Activated CD4-positive, alpha-beta T cell treated with anti-CD3 and anti-CD28 coated beads for 36 hours (primary cell): ENCODE measurements at places on chromosomes 5 and 9.

GRCh38 chr5:79612667-79613198 lies 492 bp downstream of the TENT2 start:
- DNase-seq: no peak

DNA sequence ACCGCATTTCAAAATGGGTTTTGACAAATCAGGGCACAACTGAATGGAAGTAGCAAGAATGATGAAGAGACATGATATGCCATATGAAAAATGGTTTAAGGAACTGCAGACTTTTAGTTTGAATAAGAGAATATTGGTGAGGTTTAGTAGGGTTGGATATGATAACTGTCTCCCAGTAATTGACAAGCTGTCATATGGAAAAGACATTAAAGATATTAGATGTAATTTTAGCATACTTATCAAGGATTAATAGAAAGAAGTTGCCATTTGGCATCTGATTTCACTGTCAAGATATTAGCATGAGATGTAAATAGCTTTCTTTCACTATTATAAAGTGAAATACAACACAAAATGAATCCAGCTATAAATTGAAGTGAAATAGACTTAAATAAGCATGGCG lies 169.0 kb upstream of the MPDZ start:
- DNase-seq: no peak

DNA sequence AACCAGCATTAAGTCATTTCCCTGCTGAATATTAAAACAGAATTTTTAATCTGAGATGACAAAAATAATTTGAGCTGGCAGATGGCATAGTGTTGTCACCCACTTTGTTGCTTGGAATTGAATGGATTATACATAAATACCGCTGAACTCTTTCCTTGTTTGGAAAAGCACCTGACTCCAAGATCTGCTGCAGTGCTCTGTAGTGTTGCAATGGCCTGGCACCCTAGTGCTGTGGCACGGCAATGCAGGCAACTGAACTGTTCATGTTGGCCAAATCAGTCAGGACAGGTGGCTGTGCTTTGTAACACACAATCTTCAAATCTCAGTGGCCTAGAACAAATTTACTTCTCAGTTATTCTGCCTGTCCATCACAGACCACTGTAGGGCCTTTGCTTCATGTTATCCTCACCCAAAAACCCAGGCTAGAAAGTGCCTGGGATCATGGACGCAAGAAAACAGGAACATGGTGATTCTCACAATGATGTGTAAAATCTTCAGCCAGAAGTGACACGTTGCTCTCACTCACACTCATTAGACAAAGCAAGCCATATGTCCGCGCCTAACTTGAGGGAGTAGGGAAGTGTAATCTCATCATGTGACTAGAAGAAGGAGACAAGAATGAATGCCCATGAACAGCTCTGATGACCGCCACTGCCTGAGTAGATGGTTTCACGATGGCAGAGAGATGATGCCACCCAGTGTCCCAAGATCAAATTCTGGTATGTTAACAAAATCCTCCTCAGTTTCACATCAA lies 191.9 kb upstream of the PUM3 start:
- no peak for DNase-seq

GRCh38 chr9:80501635-80502034 lies 929.9 kb downstream of the TLE4 start:
- DNase-seq: no peak

DNA sequence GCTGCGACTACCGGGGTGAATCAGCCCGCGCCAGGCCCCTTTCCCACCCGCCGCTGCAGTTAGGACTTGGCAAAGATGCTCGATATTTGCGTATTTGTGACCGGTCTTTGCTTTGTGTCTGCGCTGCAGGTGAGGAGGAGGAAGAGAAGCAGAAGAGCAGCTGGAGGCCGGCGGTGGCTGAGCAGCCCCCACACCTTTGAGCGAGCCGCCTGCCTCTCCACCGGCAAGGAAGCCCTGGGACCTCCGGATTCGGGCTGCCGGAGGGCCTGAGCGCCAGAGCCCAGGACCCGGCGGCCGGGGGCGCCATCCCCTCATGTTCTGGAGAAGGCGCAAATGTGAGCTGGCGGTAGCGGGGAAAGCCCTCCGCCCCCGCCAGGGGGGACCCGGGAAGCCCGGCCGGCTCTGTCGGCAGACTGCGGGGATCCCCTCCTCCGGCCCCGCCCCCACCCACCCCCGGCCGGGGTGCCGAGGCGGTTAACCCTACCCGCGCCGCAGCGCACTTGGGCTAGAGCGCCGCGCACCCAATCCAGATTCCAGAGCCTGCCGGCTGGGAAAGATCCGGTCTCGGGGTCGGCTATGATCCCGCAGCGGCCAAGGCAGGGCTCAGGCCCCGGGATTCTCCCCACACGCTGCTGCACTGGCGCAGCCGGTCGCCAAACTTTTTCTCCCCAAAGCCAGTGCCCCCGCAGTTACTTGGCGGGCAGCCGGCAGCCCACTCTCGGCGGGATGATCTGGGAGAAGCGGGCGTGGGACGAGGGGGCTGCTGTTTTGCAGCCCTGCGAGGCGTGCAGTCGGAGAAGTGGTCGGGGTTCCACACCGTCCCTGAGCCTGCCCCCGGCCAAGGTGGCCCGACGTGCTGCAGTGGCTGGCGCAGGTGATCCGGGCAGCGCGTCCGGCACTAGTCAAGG lies 800 bp upstream of the KCNN2 start:
- DNase-seq: peak; percentile 51

GRCh38 chr5:40410231-40410861 lies 269.4 kb upstream of the PTGER4 start:
- DNase-seq: peak; percentile 80

GRCh38 chr9:3059781-3060468 lies 216.0 kb upstream of the PUM3 start:
- DNase-seq: no peak

GRCh38 chr5:172553903-172554302 lies 87.2 kb upstream of the NEURL1B start:
- DNase-seq: no peak

DNA sequence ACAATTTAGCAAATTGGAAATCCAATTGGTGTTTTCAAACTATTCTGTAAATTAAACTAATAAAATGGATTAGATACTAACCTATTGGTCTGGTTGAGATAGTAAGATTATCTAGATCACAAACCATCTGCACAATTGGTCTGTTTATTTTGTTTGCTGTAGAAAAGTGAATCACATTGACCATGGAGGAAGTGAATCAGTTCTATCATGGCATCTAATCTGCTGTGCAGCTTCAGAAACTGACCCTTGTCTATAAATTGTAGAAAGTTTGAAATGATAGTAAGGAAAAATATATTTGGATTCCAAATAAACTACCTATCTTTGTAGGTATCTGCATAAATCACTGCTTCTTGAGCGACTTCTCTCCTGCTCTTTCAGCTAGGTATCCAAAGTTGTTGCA lies 1865.4 kb downstream of the MAT2B start:
- no peak for DNase-seq

DNA sequence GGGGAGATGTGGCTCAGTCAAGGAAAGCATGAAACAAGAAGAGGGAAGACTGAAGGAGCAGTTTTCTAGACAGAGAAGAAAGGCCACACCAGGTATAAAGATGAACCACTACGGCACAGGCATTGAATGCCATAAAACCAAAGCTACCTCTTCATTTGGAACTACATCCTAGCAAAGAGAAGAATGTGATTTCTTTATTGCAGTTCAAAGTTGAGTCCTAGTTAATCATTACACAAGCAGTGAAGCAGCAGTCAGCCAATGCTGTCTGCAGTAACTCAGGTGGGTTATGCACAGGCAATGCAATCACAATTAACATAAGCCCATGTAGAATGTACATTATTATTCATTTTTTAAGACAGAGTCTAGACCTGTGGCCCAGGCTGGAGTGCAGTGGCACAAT lies 21.7 kb upstream of the PCAT7 start:
- DNase-seq: no peak

DNA sequence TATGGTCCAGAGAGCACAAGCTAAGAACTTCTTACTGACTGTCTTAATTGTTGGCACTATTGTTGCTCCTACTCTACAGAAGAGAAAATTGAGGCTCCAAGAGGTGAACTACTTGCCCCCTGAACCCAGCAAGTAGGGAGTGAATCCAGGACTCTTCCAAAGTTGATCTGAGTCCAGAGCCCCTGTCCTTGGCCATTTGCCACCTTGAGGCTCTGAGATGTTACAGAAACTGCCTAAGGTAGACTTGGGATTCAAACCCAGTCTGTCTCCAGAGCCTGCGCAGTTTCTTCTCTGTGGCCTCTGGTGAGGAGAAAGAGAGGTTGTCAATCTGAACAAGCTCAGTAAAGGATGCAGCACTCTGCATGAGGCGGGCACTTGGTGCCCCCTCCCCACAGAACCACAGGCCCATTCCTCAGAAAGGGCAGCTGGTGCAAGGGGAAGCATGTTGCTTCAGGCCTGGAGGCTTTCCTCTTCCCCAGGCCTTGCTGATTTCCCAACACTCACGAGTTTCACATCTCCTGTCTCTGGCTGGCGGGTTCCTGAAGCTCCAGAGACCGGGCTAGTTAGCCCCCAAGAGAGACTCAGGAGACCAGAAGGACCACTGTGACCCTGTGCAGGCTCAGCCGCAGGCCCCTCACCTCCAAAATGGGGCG lies 2.9 kb upstream of the LCP2 start:
- no peak for DNase-seq

DNA sequence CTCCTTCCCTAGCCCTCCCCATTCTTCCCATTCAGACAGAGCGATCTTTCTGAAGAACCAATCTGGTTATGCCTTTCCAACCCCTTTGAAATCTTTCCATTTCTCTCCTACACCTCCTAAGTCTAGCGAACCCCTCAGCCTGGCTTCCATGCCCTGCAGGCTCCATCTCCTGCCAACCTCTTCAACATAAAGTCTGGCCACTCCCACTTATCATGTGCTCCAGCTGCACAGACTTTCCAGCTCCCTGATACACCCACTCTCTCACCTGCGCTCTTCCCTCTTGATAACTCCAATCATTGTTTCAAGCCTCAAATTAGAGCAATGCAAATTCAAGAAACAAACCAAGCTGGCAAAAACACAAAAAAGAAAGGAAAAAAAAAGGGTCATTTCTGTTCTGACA lies 3.8 kb upstream of the ORM1 start:
- no peak for DNase-seq

- no peak for DNase-seq
Observed at GRCh38 chr9:625613-626012, 215.9 kb upstream of the DMRT1 start.

DNA sequence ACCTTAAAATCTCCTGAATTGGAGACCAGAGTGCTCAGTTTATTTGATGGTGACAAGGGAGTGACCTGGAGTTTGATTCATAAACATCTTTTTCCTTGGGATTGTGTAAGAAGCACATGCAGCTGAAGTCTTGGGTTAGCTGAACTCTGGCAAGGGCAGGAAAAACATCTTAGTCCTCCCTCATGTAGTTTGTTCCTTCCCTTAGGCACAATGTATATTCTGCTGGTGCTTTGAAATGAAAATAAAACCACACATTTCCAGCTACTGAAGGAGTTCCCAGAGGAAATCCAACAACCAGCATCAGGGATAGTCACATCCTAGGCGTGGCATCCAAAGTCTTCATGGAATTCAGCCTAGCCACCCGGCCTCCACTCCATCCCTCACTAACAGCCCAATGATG lies 95.2 kb upstream of the PAPPA start:
- DNase-seq: no peak

DNA sequence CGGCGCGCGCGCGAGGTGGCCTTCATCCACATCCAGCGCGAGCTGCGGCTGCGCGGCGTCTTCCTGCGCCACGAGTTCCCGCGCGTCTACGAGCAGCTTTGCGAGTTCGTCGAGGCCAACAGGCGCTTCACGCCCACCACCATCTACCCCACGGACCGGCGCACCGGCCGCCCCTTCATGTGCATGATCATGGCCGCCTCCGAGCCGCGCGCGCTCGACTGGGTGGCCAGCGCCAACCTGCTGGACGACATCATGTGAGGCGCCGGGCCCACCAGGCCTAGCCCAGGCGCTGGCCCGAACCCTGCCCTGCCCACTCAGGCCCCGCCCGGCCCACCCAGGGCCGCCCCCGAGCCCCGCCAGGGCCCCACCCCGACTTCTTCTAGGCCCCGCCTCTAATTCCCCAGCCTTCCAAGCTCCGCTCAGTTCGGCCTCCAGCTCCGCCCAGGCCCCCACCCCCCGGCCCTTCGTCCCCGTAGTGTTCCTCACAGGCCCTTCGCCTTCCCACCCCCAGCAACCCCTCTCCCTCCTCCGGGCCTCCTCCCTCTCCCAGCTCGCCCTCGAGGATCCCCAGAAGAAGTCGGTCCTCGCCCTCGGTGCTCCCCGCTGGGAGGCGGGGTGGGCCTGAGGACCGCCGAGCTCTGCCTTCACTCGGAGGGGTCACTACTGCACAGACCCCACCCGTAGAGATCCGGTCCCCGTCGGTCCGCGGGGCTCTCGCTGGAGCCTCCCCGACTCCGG lies 2.0 kb upstream of the PHPT1 start:
- DNase-seq: peak; percentile 53

DNA sequence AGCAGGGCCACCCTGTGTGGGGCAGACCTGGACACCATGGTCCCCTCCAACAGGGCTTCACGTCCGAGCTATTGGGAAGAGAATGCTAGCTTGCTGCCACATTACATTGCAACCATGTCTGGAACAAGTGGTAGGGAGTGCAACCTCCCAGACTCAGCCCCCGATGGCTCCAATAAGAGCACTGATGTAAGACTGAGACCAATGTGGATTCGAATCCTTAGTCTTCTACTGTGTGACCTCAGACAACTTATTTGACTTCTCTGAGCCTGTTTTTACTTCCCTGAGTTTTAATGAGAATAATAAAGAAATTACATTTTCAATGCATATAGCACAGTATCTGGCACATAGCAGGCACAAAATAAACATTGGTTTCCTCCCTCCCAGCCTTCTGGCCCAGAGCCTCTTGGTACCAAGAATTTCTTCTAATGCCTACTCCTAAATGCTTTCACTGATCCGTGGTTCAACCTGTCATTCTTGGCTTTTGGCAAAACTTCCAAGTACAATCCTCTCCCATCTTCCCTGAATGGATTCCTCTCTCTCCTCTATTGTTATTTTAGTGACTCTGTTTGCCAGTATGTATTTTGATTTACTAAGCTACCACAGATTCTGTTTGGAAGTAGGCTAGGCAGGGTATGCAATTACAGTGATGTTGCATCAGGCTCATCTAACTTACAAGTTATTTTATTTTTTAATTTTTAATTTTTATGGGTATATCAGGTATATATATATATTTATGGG lies 34.6 kb upstream of the COL15A1 start:
- DNase-seq: no peak

DNA sequence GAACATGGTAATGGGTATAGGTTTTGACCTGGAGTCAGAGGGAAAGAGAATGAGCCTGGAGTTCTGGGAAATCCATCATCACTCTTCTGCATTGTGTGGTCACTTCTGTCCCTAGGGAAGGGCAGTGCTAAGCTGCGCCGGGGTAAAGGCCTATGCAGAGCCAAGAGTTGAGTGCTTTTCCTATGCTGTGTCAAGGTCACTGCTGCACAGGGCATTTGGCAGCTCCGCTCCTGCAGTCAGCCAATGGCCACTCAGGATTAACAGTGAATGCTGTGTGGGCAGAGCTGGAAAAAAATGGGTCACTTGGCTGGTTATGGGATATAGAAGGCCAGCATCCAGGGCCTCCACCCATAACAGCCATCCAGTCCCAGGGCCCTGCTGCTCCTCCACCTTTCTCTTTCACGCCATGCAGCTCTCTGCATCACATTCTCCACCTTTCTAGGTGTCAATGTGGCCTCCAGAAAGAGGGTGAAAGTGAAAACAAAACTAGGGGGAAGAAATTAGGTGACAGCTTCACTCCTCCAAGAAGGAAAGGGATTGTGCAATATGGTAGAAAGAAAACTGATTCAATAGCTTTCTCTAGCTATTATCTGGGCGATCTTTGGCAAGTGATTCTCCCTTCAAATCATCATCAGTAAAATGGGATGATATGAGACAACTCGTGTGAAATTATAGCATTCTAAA lies 279.3 kb upstream of the ANKRD55 start:
- no peak for DNase-seq
